Esophagus squamous epithelium (tissue), 5 donors: ENCODE measurements at places on chromosomes 4 and X. TPM values are rescaled to one million over a fixed set of nuclear protein-coding genes. Genes with fewer than 3 reads are reported as not detected.

Gene PNMA6A
- 0.19 TPM for total RNA-seq

DNA sequence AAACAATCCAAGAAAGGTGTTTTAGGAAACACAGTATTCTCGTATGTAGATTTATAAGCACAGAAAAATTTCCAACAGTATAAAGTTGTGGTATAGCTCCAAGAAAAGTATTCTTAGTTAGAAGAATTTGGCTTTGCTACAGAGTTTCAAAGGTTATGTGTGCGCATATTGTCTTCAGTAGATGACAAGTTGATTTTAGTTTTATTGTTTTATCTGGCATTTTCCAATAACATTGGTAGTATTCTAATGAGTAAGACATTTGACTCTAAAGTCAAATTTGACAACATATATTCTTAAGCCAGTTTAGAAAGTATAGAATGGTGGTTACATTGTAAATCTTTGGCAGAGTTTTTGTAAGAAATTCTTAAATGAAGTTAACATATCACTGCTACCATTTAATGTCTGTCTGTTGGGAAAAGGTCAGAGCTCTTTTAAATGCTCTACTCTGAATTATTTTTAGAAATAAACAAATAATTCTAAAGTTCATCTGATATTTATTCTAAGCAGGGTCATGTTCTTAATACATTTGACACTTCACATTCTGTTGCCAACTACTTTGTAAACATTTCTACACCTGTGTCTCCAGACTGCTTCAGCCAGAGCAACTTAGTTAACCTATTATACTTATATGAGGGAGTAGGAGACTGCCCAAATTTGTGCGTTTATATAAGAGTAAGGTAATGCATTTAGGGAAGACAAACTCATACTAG is 30.0 kb downstream of the CLCN3 start:
- H3K27ac ChIP-seq = no peak overlapping the region
- H3K4me3 ChIP-seq = no peak overlapping the region
- no peaks in the 10 kb centered on the region for H3K4me1 ChIP-seq
- peaks cover 21% of the 10 kb centered on the region for H3K36me3 ChIP-seq

GRCh38 chr4:83603129-83603528 is 67.2 kb downstream of the GPAT3 start:
- no peak for DNase-seq
- H3K4me3 ChIP-seq = no peak overlapping the region
- H3K27ac ChIP-seq = no peak overlapping the region
- H3K27me3 ChIP-seq = no peaks in the 10 kb centered on the region

DNA sequence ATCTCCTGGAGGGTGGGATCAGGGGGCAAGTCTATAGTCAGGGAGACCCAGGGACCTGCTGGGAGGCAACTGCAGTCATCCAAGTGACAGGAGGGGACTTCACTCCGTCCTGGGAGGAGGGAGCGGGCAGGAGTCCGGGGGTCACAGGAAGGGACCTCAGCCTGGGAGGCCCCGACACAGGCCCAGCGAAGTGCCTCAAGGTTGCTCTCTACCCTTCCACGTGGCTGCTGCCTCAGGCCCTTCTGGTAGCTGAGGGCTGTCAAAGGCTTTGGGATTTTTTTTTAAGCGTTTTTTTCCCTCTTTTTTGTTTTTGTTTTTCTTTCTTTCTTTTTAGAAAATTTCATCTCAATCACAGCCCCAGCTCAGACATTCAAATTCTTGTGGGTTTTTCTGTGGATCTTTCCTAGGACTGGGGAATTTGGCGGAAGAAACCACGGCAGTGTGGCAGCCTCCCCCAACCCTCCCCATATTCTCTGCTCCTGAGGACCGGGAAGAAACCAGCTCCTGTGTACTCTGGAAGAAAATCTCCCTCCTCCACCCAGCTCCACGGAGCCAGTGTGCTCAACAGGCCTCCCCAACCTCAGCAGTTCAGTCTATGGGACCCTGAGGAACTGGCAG is 1.4 kb upstream of the HAUS7 start:
- H3K27me3 ChIP-seq = no peaks in the 10 kb centered on the region
- DNase-seq = no peak
- no peak overlapping the region for H3K27ac ChIP-seq
- H3K4me1 ChIP-seq = peaks cover 18% of the 10 kb centered on the region

Gene CT45A1
- total RNA-seq = not detected

Gene GPC3
- 1.7 TPM for total RNA-seq

Gene GYPE
- total RNA-seq = not detected

GRCh38 chr4:156109943-156110900 is 156.6 kb upstream of the CTSO start:
- H3K27ac ChIP-seq = no peak overlapping the region
- H3K27me3 ChIP-seq = no peaks in the 10 kb centered on the region
- no peak for DNase-seq
- H3K4me3 ChIP-seq = no peak overlapping the region
- H3K36me3 ChIP-seq = no peaks in the 10 kb centered on the region

DNA sequence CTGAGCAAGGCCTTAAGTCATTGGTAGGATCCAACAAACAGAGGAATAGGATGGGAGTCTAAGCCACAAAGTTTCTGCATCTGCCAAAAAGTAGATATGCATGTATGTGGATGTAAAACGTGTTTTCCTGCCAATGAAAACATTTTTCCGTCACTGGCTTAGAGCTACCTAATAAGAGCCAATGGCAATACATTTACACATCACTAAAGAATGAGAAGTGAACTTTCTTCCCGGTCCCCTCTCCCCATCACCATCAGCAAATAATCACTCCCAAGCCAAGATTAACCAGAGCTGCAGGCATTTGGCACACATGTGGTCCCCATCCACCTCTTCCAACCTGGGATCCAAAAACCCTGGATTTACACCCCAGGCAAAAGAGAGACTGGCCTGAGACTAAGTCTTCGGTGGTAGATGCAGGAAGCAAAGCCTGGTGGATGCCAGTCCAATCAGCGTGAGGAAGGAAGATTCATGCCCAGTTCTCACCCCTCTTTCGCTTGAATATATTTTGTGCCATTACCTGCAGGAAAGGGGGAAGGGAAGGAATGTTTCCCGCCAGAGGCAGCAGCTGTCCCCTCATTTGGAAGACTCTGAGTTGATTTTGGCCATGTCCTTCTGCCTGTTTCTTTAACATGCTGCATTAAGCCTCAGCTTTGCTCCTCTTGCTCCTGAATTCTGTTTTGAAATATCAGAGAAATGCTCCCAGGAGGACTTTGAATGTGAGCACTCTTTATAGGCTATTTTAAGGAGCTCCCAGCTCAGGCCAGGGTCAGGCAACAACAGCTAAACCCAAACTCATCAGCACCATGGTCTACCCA is 131.4 kb downstream of the CHIC2 start:
- no peaks in the 10 kb centered on the region for H3K27me3 ChIP-seq
- peaks cover 5% of the 10 kb centered on the region for H3K4me1 ChIP-seq
- no peaks in the 10 kb centered on the region for H3K36me3 ChIP-seq
